ENCODE measurements at places on chromosomes 11 and 22. TPM values are rescaled to one million over a fixed set of nuclear protein-coding genes. Genes with fewer than 3 reads are reported as not detected.

The LARGE2 gene
- 23.3 TPM for polyA plus RNA-seq

The MPZL2 gene
- polyA plus RNA-seq: 28.3 TPM

- DNase-seq: no peak
Observed at GRCh38 chr22:35018995-35019394, 47.0 kb upstream of the ISX start.

GRCh38 chr22:45682064-45682463 is 10.4 kb downstream of the ATXN10 start:
- no peak for DNase-seq

The CATSPERZ gene
- not detected for polyA plus RNA-seq

GRCh38 chr11:30225642-30226041 is 5.2 kb upstream of the FSHB start:
- DNase-seq: no peak

GRCh38 chr22:20442485-20443284 is 5.1 kb upstream of the SCARF2 start:
- DNase-seq: no peak

The SYCE3 gene
- not detected for polyA plus RNA-seq

DNA sequence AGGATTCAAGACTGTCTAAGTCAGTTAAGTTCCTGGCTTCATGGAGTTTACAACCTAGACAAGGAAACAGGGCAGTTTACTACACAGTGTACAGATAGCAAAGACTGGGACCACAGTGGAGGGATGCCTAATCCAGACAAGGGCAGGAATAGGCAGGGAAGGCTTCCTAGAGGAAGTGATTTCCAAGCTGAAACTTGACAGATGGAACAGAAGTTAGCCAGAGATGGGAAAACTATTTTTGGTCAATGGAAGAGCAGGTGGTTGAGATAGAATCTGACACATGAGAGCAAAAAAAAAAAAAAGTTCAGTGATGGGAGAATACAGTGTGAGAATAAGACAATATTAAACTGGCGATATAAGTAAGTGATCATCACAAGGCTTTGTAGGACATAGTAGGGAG is 1.3 kb downstream of the COA4 start:
- no peak for DNase-seq

- DNase-seq: peak; percentile 26
Observed at GRCh38 chr11:88508418-88508758, 170.9 kb upstream of the CTSC start.

DNA sequence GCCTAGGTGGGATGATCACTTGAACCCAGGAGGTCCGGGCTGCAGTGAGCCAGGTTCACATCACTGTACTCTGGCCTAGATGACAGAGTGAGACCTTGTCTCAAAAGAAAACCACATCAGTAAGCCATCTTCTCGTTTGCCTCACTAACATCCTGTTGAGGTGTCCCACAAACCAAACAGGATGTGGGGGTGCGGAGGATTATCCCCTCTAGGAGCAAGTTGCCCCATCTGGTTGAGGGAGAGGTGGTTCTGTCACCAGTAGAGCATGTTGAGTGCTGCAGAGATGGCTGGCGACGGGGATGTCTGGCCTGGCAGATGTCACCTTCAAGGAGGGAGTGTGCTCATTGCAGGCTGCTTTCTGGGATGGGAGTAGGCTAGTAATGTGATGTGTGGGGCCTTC is 72.4 kb downstream of the ZNRF3 start:
- DNase-seq: no peak

- no peak for DNase-seq
Observed at GRCh38 chr11:36186340-36187175, 102.7 kb downstream of the COMMD9 start.

- DNase-seq: peak; percentile 88
Observed at GRCh38 chr22:46071451-46072109, 78.7 kb upstream of the PPARA start.

DNA sequence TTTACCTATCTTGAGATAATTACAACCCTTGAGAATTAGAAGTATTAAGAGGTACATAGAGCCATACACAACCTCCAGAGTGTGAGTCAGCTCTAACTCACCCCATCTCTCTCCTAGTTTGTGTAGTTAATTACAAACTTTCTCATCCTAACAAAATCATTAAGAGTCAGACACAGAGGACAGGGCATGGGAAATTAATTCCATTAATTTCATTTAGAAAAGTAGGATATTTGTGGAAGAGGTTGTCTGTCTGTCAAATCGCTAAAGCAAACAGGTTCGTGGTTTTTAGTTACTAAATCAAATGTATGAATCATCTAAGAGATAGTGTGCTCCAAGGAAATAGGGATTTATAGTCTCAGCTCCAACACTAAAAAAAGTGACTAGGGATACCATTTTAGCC is 1261.4 kb upstream of the TENM4 start:
- DNase-seq: no peak

The PHLDB1 gene
- polyA plus RNA-seq: 155 TPM

The BLID gene
- polyA plus RNA-seq: not detected

DNA sequence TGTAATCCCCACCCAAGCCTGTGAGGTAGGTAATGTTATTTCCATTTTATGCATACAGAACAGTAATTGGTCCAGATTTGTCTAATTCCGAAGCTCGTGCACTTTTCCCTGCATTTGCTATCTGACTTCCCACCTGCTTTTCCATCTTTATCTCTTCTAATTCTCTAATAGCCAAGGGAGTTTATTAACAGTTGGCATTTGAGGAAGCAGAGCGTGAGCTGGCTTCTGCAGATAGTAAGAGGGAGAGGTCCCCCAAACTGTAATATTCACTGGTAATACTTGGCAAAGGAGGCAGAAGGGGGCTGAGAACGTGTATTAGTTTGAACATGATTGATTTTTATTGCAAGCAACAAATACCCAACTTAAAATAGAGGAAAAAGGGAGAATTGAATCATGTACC is 110.8 kb upstream of the SPON1 start:
- no peak for DNase-seq

The DCPS gene
- polyA plus RNA-seq: 14.6 TPM

DNA sequence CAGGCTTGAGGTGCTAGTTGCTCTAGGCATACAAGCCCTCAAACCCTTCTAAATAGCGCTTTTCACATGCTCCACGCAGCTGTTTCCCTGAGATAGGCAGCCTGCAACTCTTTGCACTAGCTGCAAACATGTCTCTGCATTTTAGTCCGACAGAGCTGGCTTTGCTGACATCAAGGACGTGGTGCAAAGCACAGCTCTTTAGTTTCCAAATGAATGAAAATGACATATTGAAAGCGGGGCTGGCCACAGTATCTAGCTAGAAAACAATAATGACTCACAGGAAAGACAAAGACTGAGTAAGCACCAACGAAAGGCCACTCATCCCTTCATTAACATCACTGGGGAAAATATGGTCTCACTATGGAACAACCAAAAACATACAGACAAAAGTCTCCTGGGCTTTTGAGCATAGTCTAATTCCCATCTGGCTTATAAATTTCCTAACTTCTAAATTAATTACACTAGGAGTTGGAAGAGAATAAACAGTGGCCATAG is 15.3 kb upstream of the ZC3H12C start:
- DNase-seq: no peak

DNA sequence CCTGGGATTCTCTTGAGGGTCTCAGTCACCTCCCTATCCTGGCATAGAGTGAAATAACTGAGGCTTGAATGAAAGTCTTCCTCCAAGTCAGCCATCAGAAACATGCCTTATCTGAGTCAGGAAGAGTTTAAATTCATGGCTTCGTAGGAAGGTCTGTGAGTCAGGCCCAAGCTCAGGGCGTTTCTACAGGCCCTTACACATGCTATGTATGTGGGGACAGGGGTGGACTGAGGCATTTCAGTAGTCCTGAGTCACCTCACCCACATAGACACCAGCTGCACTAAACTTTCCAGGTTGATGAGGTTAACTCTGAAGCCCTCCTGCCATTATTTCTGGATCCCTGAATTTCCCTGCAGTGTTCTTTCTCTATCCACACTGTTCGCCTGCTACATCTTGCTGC is 134.6 kb upstream of the RCN1 start:
- DNase-seq: no peak

The NAALAD2 gene
- 39.8 TPM for polyA plus RNA-seq

The CFAP300 gene
- polyA plus RNA-seq: 4.7 TPM

The RBFOX2 gene
- 143 TPM for polyA plus RNA-seq

The SLC7A4 gene
- 1.5 TPM for polyA plus RNA-seq

DNA sequence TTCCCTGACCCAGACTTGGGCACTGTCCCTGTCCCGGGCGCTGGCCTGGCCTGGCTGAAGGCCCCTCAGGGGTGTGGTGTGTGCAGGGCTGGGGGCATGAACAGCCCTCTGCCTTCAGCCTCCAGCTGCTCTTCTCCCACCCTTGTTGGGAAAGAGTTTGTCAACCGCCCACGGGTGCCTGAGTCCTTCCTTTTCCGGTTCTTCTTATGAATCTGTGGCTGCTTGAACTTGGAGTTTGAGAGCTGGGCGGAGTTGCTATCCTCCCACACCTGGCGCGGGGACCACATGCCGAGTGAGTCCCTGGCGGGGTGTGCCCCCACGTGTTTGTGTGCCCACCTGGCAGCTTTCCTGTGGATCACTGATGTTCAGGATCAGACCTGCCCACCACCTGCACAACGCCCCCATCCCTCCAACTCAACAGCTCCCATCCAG is 13.4 kb downstream of the NFAM1 start:
- no peak for DNase-seq

The KRTAP5-3 gene
- not detected for polyA plus RNA-seq

DNA sequence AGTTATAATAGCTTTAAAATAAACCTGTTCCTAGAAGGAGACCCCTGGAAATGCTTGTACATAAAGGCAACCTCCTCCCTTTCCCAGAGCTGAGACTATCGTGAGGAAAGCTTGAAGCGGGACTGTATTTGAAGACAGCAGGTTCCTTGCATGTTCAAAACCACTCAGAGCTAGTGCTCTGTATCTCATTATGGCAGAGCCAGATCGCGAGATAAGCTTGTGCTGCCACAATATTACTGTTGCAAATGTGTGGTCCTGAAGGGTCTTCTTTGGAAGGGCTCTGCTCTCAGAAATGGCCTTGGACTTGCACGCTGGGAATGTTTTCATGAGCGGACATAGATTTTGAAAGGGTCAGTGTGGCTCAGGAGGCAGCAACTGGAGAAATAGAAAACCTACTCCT is 168.2 kb downstream of the KIRREL3 start:
- DNase-seq: no peak

DNA sequence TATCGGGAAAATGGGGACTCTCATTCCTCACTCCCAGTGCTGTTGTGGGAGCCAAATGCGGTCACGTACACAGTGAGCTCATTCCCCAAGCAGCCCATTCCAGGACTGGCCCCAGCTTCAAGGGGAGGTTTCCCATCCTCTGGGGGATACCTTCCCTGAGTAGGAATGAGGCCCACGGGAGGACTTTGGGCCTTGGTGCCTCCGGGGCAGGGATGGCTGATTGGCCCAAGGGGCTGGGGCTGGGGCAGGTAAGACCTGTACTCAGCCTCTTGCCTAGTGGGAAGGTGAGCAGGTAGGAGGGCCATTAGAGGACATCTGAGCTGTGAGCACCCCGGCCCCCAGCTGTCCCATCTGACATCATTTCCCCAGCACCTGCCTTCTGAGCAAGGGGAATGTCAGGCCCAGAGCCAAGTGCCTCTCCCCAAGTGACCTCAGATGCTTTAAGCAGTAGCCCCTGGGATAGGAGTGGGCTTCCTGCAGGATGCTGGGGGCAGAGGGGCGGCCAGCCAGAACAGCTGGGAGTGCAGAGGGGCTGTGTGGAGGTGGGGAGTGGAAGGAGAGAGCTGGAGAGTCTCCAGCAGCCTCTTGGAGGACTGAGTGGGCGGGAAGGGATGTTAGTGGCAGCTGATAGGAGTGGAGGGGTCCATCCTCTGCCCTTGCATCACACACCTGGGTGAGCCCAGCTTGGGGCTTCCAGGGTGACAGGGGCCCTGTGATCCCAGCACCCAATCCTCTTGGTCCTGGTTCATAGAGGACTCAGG is 58.4 kb downstream of the CD82 start:
- DNase-seq: no peak

- no peak for DNase-seq
Observed at GRCh38 chr22:22616636-22617035, 27.8 kb upstream of the GGTLC2 start.

GRCh38 chr22:47144791-47145425 is 382.5 kb downstream of the TBC1D22A start:
- DNase-seq: no peak

DNA sequence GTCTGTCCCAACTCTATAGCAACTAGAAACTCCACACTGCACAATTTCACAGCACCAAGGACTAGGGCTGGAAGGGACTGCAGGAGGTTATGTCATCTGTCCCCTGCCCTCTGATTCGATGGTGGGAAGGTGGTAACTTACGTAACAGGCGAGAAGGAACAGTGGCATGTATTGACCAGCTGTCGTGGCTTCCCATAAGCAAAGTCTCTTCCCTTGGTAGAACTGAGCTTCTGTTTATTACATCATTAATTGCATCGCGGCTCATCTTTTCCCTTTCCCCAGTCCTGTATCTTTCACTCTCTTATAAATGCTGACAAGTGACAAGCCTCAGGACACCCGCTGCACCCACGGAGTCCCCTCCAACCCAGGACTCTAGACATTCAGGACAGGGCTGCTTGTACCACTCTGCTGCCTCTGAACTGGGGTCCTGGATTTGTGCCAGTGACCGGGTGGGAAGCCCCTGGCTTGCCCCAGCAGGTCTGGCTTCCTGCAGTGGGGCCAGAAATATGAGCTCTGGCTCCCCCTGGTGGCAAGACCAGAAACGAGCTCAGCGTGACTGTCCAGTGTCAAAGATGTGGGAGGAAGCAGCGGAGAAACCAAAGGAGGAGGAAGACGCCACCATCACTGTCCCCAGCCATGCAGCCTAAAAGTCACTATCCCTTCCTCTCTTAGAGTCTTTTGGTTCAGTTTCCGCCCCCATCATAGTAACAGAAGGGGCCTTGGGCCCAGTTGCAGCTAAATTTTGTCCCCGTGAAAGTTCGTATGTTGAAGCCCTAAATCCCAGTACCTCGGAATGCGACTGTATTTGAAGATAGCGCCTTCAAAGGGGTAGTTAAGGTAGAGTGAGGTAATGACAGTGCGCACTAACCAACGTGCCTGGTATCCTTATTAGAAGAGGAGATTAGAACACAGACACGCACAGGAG is 84.5 kb downstream of the ISX start:
- DNase-seq: peak; percentile 60

DNA sequence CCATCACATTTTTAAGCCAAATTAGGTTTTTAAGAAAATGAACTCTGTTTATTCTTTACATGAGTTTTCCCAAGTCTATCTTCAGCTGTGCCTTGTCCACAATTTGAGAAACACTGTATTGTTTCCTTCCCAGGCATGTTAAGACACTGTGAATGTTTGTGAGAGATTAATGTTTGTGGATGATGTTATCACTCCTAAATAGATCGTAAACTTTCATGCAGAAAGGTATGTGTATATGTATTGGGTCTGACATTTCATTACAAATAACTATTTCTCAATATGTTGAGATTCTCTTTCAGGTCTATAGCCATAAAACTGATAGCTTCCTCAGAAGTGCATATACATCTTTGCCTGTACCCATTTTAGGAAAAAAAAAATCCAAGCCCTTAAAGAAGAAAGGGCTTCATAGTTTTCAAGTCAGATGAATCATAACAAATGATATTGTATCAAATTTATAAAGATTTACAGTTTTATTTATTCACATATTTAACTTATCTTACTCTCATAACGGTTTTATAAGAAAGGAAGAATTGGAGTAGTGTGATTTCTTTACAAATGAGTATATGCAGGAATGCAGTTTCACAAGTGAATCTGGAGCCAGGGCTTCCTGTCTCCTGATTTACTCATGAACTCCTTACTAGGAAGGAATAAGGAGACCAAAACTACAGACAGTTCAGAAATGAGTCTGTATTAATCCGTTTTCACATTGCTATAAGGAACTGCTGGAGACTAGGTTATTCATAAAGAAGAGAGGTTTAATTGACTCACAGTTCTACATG is 11.2 kb downstream of the OR8D1 start:
- no peak for DNase-seq

All from left kidney (tissue), 8 donors.